ENCODE measurements at places on chromosomes 11 and 22.
A peak's percentile ranks its signal among the peaks of the same experiment; 100 is the strongest.

- DNase-seq = no peak
Observed at GRCh38 chr11:67027483-67027930, 4.6 kb downstream of the SYT12 start.

- DNase-seq = no peak
Observed at GRCh38 chr22:19412478-19412877, 19.1 kb downstream of the HIRA start.

- DNase-seq = no peak
Observed at GRCh38 chr11:123072332-123072761, 10.4 kb upstream of the HSPA8 start.

DNA sequence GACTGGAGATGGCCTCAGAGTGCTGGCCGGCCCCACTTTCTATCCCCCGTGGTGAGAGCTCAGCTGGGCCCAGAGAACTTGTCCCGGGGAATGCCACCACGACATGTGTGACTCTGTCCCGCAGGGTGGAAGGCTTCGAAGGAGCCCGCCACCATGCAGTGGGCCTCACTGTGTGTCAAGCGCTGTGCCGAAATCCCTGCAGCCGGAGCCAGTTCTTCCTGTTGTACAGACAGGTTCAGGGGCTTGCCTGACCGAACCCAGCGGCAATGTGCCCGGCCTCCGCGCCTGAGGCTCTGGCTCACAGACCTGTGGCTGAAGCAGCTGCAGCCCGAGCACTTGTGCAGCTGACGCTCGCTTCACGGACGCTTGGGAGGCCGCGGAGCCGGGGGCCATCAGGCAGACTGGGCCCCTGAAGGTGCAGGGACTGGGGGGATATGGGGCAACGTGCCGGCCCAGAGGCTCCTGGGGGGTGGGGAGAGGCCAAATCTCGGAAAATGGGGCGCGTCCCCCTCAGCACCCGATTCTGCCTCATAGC lies 650 bp downstream of the PPM1F start:
- DNase-seq = peak; percentile 36

- peak; percentile 31 for DNase-seq
Observed at GRCh38 chr11:128575174-128575960, 12.0 kb downstream of the ETS1 start.

- peak; percentile 40 for DNase-seq
Observed at GRCh38 chr11:93236741-93237675, 39.2 kb upstream of the SLC36A4 start.

GRCh38 chr11:9060700-9061111 lies 30.7 kb downstream of the SCUBE2 start:
- DNase-seq = no peak

DNA sequence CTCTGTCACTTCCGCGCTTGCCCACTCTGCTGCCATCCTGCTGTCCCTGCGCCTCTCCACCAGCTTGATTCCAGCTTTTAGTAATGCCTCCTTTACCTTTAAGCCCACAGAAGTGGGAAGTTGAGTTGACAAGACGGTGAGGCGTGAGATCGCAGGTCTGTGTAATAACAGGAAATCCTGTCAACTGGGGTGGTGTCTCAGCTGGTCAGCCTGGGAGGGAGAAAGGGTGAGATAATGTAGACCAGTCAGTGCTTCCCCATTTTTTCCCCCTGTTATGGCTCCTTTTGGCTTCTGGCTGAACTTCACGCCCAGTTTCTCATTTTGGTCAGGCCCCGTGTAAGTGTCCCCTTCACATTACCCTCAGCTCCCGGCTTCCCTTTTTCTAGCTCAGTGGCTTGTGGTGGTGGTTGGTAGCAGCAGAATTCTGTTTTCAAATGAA lies 98.9 kb downstream of the TRAF6 start:
- DNase-seq = no peak

GRCh38 chr11:17063171-17064002 lies 14.1 kb downstream of the RPS13 start:
- peak; percentile 45 for DNase-seq

- no peak for DNase-seq
Observed at GRCh38 chr11:82757660-82758357, 24.1 kb upstream of the FAM181B start.

DNA sequence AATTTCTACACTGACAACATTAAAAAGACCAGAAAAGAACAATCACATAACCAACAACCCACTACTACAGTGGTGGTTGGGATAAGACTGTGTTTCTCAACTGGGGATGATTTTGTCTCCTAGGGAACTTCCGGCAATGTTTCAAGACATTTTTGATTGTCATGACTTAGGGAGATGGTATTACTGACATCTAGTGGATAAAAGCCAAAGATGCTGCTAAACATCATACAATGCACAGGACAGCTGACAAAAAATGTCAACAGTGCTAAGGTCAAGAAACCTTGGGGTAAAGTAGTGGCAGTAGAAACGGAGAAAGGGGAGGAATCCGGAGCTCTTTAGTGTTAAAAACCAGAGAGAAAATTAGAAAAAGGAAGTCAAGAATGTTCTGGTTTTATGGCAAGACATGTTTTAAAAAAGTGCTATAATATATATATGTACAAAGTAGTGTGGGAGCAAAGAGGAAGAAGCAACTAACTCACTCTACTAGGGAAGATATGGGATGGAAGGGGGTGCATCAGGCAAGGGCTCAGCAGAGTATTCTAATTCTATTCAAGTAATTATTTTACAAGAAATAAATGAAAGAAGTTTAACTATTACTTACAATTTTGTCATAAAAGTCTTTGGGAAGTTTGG lies 37.2 kb downstream of the CKAP5 start:
- DNase-seq = no peak

- DNase-seq = no peak
Observed at GRCh38 chr22:30564761-30565119, 9.7 kb downstream of the GAL3ST1 start.

GRCh38 chr22:31173386-31174145 lies 13.6 kb downstream of the RNF185 start:
- peak; percentile 81 for DNase-seq

GRCh38 chr11:67538823-67539505 lies 15.7 kb upstream of the CABP2 start:
- no peak for DNase-seq

DNA sequence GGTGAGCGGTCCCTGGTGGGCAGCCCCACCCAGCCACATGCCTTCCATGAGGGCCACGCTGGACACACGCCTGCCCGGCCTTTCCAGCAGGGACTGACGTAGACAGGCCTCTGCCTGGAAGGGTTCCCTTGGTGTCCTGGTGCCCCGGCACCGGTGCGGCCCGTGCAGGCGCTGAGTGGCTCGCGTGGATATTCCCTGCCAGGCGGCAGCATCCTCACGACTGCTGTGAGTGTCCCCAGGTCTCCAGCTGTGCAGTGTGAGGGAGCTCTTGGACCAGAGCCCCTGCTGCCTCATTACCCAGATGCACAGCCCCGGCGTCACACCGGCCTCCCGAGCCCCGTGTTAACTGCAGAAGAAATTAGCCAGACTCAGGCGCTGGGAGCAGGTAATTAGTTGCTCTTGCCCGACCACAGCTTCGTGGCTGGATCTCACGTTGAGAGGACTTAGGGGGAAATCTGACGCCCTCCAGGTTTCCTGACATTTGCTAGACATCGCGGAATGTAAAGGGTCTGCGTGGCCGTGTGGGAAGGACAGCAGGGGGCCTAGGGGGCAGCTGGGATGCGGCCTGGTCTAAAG lies 1196.3 kb downstream of the BRD1 start:
- DNase-seq = no peak

DNA sequence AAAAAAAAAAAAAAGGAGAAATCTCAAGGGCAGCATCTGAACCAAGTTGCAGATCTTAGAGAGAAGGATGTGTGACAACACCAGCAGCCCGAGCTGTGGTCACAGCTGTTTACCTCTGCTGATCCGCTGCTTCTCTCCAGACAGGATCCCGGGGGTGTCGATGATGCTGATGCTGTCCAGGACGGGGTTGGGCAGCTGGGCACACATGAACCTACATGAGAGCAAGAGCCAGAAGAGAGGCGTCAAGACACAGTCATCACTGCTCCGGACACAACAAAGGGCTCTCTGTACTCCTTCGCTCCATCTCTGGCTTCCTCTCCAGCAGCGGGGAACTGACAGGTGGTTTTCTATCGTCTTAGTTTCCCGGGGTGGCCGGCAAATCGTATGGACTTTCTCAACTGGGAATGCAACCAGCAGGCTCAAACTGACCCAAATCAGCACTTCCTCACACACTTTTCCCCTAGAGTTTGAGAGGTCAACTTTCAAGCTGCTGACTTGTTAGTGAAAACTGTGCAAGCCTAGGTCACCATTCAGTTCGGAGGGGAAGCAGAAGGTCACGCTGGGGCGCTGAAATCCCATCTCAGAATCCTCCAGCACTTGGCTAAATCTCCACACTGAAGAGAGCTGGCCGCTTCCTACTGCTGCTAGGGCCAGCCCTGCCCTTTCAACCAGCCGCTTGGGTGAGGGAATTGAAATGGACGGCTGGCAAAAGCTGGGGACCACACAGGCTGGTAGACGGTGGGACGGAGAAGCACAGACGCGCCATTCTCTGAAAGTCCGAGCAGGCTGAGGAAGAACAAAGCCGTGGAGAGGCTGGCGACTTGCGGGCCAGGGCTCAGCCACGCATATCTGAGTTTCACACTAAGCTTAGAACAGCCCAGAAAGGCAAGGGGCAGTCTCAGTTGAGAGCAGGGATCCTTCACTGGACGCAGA lies 3.8 kb downstream of the EHD1 start:
- DNase-seq = no peak

GRCh38 chr22:30240541-30241417 lies 5.8 kb downstream of the LIF start:
- DNase-seq = no peak

DNA sequence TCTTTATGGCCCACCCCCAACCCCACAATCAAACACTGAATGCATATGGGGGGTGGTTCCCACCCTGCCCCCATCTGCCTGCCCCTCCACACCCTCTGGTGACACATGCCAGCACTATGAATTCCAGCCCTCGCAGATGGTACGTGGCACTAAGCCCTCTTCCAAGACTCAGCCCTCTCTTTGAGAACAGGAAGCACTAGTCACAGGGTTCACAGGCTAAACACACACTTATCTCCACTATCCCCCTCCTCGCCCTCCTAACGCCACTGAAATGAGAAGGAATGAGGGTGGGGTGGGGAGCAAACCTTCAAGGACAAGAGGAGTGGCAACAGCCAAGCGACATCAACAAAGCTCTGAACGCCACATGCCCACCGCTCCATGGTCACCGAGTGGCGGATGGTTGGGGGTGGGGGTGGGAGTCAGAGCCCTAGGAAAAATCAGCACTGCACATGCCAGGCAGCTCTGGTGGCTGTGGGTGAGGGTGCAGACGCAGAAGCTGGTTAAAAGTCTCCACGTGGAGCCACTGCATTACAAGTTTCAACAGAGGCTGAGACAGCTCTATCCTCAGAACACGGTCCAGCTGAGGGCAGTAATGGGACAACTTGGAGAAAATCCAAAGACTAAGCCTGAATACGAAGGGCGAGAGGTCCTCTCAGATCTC lies 33.6 kb downstream of the TMEM184B start:
- DNase-seq = peak; percentile 91

GRCh38 chr11:91421641-91422040 lies 803.0 kb upstream of the FAT3 start:
- no peak for DNase-seq

- DNase-seq = no peak
Observed at GRCh38 chr11:77042111-77042726, 8.0 kb downstream of the B3GNT6 start.

GRCh38 chr11:60378354-60378753 lies at the start of gene MS4A7:
Gene MS4A7, plus strand, starts transcription at chr11:60378532. Its CDS starts 4,610 bp downstream, at chr11:60383142.
- no peak for DNase-seq

GRCh38 chr11:114291381-114291780 lies 4.8 kb upstream of the NNMT start:
- peak; percentile 76 for DNase-seq

DNA sequence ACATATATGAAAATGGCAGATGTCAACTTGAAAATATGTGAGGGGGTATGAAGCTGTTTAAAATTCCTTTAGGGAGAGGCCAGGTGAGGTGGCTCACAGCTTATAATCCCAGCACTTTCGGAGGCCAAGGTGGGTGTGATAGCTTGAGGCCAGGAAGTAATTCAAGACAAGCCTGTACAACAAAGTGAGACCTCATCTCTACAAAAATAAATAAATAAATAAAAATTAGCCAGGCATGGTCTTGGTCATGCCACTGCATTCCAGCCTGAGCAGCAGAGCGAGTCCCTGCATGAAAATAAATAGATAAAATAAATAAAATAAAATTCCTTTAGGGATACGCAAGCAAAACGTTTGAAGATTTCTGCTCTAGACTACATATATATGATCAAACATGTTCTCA lies 38.1 kb upstream of the FAM181B start:
- no peak for DNase-seq

GRCh38 chr11:116454020-116454645 lies 318.7 kb downstream of the BUD13 start:
- DNase-seq = peak; percentile 63

DNA sequence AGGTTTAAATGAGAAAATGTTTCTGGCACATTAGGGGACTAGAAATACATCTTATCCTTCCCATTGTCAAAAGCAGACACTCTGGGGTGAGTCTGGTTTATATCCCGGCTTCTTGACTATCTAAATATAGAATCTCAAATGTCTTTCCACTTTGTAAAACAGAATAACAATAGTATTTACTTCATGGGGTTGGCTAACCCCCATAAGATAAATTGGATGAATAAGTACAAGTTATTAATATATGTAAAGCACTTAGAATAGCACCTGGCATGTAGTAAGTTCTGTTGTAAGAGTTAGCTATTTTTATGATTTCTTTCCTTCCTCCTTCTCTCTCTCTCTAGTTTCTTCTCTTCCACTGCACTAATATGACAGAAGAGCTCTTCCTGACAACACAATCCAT lies 499.1 kb downstream of the INSC start:
- peak; percentile 11 for DNase-seq

DNA sequence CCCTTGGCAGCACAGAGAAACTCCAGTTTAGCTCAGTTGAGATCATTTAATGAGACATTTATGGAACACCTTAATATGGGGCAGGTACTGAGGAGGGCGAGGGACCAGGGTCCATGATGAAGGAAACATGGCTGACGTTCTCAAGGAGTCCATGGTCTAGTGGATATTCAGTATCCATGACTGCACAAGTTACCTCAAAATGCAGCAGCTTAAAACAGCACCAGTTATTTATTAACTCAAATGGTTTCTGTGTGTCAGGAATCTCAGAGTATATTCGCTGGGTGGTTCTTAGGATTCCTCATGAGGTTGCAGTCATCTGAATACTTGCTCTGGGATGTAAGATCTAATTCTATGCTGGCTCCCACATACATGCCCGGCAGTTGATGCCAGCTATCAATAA lies 346.8 kb downstream of the LARGE1 start:
- DNase-seq = no peak

GRCh38 chr22:19909350-19910179 lies 32.0 kb upstream of the COMT start:
- DNase-seq = peak; percentile 85

- DNase-seq = peak; percentile 50
Observed at GRCh38 chr11:27464289-27464696, 8.3 kb downstream of the LGR4 start.
